Mammary microvascular endothelial cell (primary cell): ENCODE measurements at places on chromosomes 13 and 19. TPM values are rescaled to one million over a fixed set of nuclear protein-coding genes. Genes with fewer than 3 reads are reported as not detected.

Gene RNF225
- not detected in 2 replicates for total RNA-seq

Gene VSTM1
- not detected in 2 replicates for total RNA-seq

Gene FAM216B
- total RNA-seq = not detected in 2 replicates

Gene LILRB5
- not detected in 2 replicates for total RNA-seq

Gene ADPRHL1
- 2.6 and 3.2 TPM in 2 replicates for total RNA-seq

Gene KIR2DL4
- total RNA-seq = not detected in 2 replicates

Gene LILRA2
- total RNA-seq = not detected in 2 replicates

Gene GIPR
- total RNA-seq = not detected in 2 replicates

Gene NLRP4
- not detected in 2 replicates for total RNA-seq

Gene SMIM44
- not detected in 2 replicates for total RNA-seq

Gene CCDC8
- total RNA-seq = 0.60 and 0.69 TPM in 2 replicates

Gene VMAC
- total RNA-seq = 2.8 and 3.0 TPM in 2 replicates

Gene RPS15
- 3,210 and 3,696 TPM in 2 replicates for total RNA-seq

Gene IFNL1
- total RNA-seq = not detected in 2 replicates

Gene RPL36
- total RNA-seq = 1,353 and 1,639 TPM in 2 replicates

Gene PTGIR
- 0.67 and 2.7 TPM in 2 replicates for total RNA-seq

Gene ZNF584
- total RNA-seq = 6.9 and 8.0 TPM in 2 replicates

Gene GAPDHS
- total RNA-seq = not detected in 2 replicates

Gene PPM1N
- total RNA-seq = 0.89 TPM in 1 of 2 replicates, not detected in the other

Gene CFAP97D2
- total RNA-seq = 0.10 and 0.27 TPM in 2 replicates

Gene GGN
- total RNA-seq = 0.94 and 2.9 TPM in 2 replicates

Gene ZFR2
- total RNA-seq = not detected in 2 replicates

Gene C19orf73
- total RNA-seq = 2.1 and 3.3 TPM in 2 replicates

Gene BST2
- 295 and 315 TPM in 2 replicates for total RNA-seq

Gene GNA15
- 0.44 TPM in 1 of 2 replicates, not detected in the other for total RNA-seq

Gene IGFL1
- not detected in 2 replicates for total RNA-seq

Gene ZBTB32
- not detected in 2 replicates for total RNA-seq

Gene UBE2L5
- total RNA-seq = 0.73 TPM in 1 of 2 replicates, not detected in the other

Gene OR7C1
- not detected in 2 replicates for total RNA-seq

Gene SLC25A41
- not detected in 2 replicates for total RNA-seq

Gene PCDH9
- total RNA-seq = 1.7 and 2.2 TPM in 2 replicates

Gene GZMM
- total RNA-seq = not detected in 2 replicates

Gene ZSWIM9
- 2.8 and 3.1 TPM in 2 replicates for total RNA-seq

Gene RUBCNL
- not detected in 2 replicates for total RNA-seq

Gene C1QTNF9
- not detected in 2 replicates for total RNA-seq

Gene SYCN
- not detected in 2 replicates for total RNA-seq

Gene ZNF208
- total RNA-seq = 0.07 and 0.25 TPM in 2 replicates

Gene ZSCAN5C
- not detected in 2 replicates for total RNA-seq

Gene ZNF792
- total RNA-seq = 9.3 and 11.1 TPM in 2 replicates

Gene TUBA3C
- total RNA-seq = not detected in 2 replicates

Gene ZFP36
- 17.3 and 17.5 TPM in 2 replicates for total RNA-seq

Gene TTC9B
- not detected in 2 replicates for total RNA-seq

Gene LRRC25
- not detected in 2 replicates for total RNA-seq

Gene ZNF497
- under 0.01 and 0.59 TPM in 2 replicates for total RNA-seq

Gene MIR17HG
- total RNA-seq = 0.93 and 1.9 TPM in 2 replicates

Gene ZNF28
- total RNA-seq = 11.7 and 14.4 TPM in 2 replicates

Gene KIR2DL1
- not detected in 2 replicates for total RNA-seq

Gene PSG7
- total RNA-seq = 0.64 TPM in 1 of 2 replicates, not detected in the other

Gene LILRA6
- not detected in 2 replicates for total RNA-seq

Gene ADGRL1
- total RNA-seq = 0.73 and 3.2 TPM in 2 replicates

Gene OR7D2
- total RNA-seq = 0.10 TPM in 1 of 2 replicates, not detected in the other

Gene NTN5
- 0.07 TPM in 1 of 2 replicates, not detected in the other for total RNA-seq

Gene CCDC70
- total RNA-seq = 0.47 and 0.54 TPM in 2 replicates

Gene VSTM2B
- total RNA-seq = not detected in 2 replicates

Gene SLC8A2
- total RNA-seq = not detected in 2 replicates

Gene JSRP1
- total RNA-seq = not detected in 2 replicates

Gene MEDAG
- total RNA-seq = 3.7 and 4.6 TPM in 2 replicates

Gene GPR180
- total RNA-seq = 9.5 and 10.0 TPM in 2 replicates

Gene ETV2
- 0.30 and 0.87 TPM in 2 replicates for total RNA-seq
